ENCODE measurements at places on chromosomes 2 and 18.

GRCh38 chr18:22828171-22828570 is 105.0 kb upstream of the RBBP8 start:
- no peak for DNase-seq

- no peak for DNase-seq
These were observed 15.5 kb upstream of the OTX1 start for GRCh38 chr2:63035169-63035568.

DNA sequence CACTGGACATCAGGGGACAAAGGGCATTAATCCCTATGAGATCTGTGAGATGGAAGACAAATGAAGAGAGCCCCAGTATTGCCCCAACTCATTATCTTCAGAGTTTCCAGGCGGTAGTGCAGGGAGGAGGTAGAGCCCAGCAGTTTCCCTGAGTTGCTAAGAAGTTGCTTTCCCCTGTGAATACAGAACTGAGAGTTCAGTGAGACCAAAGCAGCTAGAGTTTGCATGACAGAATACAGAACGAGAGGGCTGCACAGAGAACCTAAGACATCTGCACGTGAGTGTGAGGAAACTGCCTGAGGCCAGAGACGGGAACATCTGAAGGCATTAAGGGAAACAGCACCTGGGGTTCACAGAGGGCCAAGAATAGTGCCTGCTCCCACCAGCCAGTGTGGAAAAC is 18.1 kb upstream of the PGAP1 start:
- DNase-seq: no peak

- DNase-seq: no peak
These were observed 379.4 kb downstream of the RIT2 start for GRCh38 chr18:42736074-42736473.

- DNase-seq: no peak
These were observed 125.6 kb downstream of the BIRC6 start for GRCh38 chr2:32482471-32482870.

- DNase-seq: peak; percentile 46
These were observed at the start of gene VIT for GRCh38 chr2:36696533-36696932. Gene VIT, plus strand, starts transcription at chr2:36696707. Its CDS starts 19,664 bp downstream, at chr2:36716371.

DNA sequence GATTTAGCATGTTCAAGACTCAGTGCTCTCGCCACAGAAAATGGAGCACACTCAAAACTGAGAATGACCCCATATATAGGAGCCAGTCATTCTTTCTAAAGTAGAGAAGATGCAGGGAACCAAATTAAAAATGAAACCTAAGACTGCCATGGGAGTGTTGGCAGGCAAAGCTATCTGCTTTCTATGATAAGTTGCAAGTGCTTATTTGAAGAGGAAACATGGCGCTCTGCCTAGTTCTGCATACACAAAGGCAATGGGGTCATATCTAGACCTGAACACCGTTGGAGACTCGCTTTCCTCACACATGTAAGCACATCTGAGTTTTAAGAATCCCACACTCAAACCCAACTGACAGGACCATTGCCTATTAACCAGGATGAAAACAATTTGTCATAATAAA is 292.5 kb downstream of the ALK start:
- DNase-seq: no peak

GRCh38 chr2:172427990-172428831 is 825 bp downstream of the ITGA6 start:
- no peak for DNase-seq

- no peak for DNase-seq
These were observed 131.0 kb downstream of the CCDC85A start for GRCh38 chr2:56314796-56315195.

Measured in AG09319 (cell line).